RCC 7860 (cell line): ENCODE measurements at places on chromosomes 7 and 10.

GRCh38 chr7:2640846-2641316, 9.1 kb downstream of the TTYH3 start:
- no peak for DNase-seq

DNA sequence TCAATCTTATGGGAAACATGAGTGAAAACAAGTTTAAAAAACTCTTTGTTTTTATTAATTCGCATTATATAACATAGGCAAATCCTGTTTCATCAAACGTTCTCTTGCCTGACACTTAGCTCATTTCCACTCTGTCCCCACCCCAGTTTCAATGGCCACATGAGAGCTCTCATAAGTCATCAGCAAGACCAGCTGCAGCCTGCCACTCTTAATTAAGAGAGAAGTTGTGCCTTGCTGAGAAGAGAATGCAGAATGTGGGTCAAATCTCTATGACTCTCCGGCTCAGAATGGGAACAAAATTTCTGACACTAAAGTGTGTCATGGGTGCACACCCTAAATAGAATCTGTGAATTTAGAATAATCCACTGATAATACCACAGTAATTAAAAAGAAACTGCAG, 39.6 kb downstream of the ASAH2 start:
- no peak for DNase-seq

DNA sequence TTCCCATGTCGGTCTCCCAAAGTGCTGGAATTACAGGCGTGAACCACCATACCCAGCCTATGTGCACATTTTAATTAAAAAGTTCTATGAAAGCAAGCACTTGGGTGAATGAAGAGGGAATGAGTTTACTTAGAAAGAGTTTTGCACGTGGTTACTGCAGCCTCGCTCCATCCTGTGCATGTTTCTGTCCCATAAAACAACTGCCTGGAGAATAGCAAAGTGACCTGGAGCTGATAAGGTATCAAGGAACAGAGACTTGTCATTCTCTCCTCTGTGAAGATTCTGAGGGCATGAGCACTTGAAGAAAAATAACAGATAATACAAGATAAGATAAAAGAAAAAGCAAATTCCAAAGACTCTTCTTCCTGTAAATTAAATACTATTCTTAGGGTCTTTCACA, 112.2 kb upstream of the JCAD start:
- DNase-seq: no peak

- DNase-seq: no peak
These were observed 35.5 kb upstream of the CABCOCO1 start for GRCh38 chr10:61627266-61627665.

DNA sequence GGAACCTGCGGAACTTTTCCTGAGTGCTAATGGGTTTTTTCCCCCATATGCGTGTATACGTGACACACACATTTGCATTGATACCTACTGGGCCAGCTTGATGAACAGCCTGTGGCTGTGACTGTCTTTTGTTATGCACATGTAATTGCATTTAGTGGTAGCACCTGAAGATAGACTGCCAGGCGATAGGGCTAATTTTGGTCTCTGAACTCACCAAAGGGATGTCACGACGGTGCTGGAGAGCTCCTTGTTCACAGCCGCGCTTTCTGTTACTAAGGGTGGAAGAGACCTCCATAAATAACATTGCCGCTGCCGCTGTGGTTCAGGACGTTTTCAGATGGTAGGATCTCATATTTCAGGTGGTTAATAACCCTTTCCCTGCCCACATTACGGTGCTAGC, 133.2 kb downstream of the CAMK1D start:
- DNase-seq: no peak

DNA sequence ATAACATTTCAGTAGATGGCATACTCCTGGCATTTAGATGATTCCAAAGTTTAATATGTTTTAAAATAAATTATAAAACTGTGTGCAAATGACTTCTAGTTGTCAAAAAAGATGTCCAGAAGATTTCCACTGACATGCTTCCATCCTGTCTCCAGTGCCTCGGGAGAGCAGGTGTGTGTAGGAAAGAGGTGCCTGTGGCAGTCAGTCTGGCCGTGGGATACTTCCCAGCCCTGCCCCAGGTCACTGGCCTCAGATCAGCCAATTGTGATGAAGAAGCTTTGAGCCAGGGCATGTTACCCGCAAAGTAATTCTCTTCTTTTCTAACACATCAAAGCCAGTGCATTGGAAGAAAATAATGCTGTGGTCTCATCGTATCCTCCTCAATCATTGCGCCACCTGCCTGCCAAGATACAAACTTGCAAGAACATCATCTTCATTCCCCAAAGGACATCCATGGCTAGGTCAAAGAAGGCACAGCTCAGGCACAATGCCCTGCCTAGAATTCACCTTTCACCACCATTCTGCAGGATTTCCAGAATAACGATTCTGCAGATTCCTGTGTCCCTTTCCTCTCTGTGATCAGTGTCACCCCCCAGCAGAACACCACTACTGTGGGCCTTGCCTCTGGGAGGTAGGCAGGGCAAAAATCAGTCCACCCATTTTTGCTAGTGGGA, 6.3 kb upstream of the KCNMA1 start:
- peak; percentile 53 for DNase-seq

DNA sequence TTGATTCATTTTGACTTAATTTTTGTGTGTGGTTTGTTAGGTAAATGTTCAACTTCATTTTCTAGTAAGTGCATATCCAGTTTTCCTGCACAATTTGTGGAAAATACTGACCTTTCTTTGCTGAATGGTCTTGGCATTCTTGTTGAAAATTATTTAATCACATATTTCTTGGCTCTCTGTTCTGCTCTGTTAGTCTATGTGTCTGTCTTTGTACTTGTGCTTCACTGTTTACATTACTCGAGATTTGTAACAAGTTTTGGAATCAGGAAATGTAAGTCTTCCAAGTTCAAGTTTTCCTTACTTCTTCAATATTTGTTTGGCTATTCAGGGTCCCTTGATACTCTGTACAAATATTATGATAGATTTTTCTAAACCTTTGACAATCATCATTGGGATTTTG, 838.2 kb upstream of the POM121L12 start:
- DNase-seq: no peak

GRCh38 chr7:46682836-46683624, 762.0 kb upstream of the IGFBP3 start:
- DNase-seq: peak; percentile 67

- no peak for DNase-seq
These were observed 6.6 kb downstream of the SEMA3A start for GRCh38 chr7:84187813-84188510.

GRCh38 chr10:23540401-23541030, 101.6 kb downstream of the OTUD1 start:
- no peak for DNase-seq

GRCh38 chr7:55026867-55027490, 8.2 kb downstream of the EGFR start:
- no peak for DNase-seq

DNA sequence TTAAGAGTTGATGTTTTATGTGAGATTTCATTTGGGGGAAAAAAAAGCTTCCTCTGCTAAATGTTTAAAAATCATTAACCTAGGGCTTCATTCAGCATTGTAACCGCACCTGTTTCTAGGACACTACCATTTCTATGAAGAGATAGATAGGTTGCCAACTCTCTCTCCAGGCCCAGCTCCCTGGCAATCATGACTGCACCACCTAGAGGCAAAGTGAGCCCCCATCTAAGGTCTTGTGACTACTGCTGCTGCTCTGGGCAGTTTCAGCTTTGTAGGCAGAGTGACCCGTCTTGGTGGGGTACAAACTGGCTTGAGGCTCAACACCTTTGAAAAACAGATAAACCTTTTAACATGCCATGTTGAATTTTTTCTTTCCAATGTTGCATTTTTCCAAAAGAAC, 27.3 kb upstream of the MRC1 start:
- DNase-seq: no peak

GRCh38 chr7:128168667-128169210, 72.3 kb upstream of the LEP start:
- DNase-seq: no peak

- no peak for DNase-seq
These were observed 7.1 kb downstream of the GRM8 start for GRCh38 chr7:127245607-127246006.

DNA sequence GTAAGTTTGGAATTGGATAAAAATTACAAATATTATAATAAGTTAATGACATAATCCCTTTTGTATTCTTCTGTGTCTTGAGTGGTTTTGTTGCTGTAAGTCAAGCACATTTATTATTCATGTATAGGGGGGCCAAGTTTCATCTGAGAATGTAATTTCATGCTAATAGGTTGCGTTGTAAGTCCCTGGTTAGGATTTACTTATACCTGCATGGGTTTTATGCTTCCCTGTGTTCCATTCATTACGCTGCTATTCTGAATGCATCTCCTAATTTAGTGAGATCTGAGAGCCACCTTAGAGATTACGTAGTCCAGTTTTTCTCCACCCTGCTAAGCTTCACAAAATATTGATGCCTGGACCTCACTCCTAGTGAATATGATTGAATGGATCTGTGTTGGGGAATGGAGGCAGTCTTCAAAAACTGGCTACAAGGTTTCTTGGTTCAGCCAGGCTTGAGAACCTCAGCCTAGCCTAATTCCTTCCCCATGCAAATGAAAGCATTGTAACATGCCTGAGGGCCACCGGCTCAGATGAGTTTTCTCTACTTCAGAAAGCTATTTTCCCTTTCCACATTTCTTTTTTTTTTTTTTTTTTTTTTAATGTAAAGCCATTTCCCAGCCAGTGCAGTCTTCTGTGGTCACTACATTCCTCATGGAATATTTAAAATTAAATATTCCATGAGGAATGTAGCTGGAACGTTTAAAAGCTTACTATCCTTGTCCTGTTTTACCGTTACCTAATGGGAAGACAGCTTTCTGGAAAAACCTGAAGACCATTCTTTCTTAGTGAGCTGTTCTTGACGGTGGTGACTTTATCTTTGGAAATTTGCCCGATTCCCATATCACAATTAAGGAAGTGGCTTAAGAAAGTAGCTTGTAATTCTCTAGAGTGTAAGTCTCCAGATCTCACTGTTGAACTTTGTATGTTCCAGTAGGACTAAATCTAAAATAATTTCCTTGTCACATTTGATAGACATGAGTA, 16.0 kb downstream of the PAPSS2 start:
- DNase-seq: peak; percentile 97

DNA sequence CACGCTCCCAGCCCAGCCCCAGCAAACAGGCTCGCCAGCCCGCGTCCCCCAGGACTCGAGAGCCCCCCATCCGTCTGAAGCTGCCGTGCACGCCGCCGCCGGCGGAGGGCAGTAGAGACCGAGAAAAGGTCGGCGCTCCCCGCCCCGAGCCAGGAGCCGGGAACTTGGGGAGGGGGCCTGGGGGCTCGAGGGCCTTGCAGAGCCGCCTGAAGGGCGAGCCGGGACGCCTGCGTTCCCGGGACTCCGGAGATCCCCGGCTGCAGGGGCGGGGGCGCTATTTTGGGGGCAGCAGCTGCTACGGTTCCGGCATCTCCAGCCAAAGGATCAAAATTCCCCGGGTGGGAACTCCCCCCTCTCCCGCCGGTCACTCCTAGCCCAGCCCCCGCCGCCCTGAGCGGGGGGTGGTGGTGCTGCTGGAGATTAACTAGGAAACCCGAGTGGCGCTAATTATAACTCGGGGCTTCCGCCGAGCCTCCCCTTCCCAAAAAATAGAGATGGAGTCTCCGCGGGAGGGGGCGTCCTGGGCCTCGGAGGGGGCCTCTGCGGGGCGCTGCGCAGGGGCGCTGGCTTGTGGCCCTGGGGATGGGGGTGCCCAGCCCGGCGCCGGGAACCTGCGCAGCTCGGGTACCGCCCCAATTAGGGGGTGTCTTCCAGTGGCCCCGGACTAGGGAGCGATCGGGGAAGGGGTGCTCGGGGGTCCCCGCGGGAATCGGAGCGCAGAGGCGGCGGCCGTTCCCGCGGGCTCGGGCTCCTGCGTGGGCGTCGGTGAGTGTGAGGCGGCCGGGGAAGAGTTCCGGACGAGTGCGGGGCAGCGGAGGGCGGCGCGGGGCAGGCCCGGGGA, 608 bp downstream of the ACHE start:
- DNase-seq: no peak

DNA sequence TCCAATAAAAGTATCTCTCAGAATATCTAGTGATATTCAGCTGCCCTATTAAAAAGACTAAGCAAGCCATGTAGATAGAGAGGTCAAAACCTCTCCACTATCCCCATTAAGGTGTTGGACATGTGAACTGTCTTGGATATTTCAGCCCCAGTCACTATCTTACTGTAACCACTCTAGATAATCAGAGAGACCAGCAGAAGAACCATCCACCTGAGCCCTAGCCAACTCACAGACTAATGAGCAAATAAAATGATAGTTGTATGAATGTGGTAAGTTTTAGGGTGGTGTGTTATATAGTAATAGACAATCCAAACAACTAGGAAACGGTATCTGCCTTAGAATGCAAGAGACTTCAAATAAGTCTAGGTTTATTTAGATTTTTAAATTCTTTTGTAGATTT, 268.6 kb upstream of the KLF14 start:
- no peak for DNase-seq

- DNase-seq: no peak
These were observed 22.4 kb upstream of the CYTH3 start for GRCh38 chr7:6294839-6295238.

DNA sequence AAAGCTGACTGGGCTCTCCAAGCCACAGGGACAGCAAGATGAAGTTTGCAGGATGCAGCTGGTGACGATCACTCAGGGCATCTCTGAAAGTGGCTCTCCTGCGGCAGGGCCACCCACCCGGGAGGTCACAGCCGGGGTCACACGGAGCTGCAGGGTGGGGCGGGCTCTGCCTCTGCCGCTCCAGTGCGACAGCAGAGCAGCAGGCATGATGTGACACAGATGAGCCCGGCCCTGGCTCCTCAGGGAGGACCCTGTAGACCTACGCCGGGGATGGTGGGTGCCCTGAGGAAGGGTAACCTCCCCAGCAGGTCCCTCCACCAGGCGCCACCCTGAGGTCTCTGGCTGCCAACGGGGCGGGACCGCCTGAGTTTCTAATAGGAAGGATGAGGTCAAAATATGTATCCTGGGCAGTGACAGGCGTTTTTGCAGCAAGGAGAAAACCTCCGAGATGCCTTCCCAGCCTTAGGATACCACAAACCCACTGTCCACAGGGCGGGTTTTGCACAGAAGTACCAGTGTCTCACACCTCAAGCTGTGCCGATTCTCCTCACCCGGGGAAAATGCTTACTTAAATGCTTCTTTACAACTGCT, 114.8 kb upstream of the DIP2C start:
- no peak for DNase-seq

- no peak for DNase-seq
These were observed 156.2 kb downstream of the TCERG1L start for GRCh38 chr10:131155218-131155875.
